ENCODE measurements at places on chromosomes 13 and 19.

DNA sequence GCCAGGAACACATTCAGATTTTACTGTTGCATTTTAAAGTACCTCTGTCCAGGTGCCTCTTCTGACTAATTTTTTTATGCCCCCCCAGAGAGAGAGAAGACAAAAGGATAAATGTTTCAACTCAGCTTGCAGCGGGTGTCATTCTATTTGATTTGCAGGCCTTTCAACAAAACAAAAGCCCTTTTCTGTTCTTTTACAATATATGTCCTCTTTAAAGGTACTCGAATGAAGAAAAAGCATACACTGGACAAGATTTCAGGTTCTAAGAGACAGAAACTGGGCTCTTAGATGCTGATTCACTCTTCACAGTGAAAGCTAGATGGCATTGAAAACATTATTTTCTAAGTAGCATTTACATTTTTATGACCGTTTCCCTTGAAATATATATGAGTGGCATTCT is 2.9 kb upstream of the FRY start:
- DNase-seq = no peak

DNA sequence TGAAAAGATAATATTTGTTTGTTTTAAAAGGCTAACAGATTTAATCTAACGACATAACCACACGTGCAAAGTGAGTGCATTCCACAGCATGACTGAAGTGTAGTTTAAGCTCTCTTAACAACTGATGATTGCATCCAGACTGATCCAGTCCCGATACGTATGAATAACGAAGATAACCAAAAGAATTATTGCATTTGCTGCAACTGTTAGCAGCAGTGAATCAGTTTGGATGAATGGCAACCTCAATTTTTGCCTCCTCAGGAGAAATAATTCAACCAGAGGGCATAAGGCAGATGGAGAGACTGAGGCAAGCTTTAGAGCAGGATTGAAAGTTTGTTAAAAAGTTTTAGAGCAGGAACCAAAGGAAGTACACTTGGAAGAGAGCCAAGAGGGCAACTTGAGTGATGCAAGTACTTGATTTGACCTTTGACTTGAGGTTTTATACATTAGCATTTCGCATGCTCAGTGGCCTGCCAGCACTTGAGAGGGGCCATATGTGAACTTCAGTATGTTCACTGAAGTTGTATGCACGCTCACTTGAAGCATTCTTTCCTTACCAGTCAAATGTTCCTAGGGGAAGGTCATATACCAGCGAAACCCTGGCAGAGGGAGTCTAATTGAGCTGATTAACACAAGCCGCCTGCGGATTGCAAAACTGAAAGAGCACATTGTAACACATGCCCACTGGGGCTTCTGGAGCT is 835.0 kb upstream of the PCDH20 start:
- no peak for DNase-seq

GRCh38 chr13:102584434-102584833 is 12.4 kb upstream of the TPP2 start:
- no peak for DNase-seq

DNA sequence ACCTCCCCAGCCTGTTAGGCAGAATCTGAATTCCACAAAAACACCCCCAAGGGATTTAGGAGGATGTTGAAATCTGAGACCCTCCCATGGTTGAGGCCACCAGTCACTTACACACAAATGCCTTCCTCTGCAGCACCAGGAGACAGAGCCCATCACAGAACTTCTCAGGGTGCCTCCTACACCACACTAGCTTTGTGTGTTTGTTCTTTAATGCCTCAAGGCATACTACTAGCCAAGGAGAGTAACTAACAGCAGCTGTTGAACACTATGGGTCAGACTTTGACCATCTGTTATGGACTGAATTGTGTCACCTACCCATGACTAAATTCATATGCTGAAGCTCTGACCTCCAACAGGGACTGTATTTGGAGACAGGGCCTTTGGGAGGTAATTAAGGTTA is 9.5 kb upstream of the MED26 start:
- no peak for DNase-seq

GRCh38 chr13:95505986-95506385 is 46.5 kb upstream of the CLDN10 start:
- DNase-seq = no peak

GRCh38 chr19:34181111-34181864 is 9.0 kb downstream of the LSM14A start:
- no peak for DNase-seq

DNA sequence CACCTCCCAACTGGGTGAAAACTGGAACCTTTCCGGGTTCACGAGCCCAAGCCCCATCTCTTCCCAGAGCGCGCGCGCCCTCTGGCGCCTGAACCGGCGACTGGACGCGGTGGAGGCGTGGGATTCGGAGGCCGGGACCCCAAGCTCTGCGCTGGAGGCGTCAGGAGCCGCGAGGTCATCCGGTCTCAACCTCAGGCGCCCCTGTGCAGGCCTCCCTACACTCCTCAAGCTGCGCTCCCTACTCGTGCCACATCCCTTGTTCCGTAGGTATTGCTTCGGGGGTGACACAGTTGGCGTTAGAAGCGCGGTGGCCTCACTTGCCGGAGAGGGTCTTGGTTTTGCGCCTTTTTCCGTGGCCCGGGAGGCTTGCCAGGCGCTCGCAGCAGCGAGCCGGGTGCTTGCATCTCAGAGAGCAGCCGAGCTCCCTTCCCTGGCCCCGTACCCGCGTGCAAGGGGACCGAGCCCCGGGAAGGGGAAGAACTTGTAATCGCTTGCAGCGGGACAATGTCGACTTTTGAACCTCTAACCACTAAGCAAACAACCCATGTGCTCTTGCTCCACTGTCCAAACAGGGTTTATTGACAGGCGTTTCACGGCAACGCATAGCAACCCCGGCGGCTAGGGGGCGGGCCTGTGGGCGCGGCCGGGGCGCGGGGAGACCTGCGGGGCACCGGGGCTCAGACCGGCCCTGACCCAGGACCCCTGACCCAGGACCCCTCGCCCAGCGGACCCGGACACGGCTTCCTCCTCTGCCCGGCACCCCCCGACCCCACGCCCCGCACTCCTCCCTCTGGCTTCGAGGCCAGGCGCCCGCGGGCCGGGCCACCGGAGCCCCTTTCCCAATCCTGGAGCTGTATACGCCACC is 8.5 kb downstream of the CDX2 start:
- no peak for DNase-seq

DNA sequence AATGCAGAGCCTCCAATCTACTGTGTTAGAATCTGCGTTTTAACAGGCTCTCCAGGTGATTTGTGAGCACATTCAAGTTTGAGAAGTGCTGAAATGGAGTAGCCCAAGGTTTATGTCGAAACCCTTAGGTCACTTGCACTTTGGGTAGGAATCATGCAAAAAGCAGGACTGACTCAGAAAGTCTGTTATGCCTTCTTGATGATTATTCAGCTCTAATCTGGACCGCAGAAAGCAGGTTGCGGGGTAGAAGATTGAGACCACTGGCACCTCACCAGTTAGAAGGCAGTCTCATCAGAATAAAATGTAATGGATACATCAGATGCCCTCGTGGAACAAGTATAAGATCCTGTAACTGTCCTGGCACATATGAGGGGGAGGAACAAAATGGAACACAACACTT is 326.3 kb downstream of the DCLK1 start:
- no peak for DNase-seq

GRCh38 chr19:11234486-11235075 is 4.8 kb upstream of the ANGPTL8 start:
- DNase-seq = no peak

DNA sequence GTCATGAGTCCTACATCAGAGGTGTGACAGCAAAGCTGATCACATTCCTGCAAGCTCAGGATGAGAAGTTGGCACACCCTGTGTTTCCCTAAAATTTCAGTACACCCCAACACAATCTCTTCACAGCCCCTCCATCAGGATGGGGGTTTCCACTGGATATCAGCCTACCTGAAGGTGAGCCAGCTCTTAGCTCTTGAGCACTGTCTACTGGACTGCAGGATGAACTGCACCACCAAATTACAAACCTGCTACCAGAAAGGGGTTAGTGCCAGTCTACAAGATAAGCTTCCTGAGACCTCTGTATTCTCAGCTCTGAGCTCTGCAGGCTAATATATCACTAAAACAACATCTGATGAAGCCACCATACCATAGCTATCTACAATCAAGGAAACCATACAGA is 1616.2 kb upstream of the SPRY2 start:
- DNase-seq = no peak

DNA sequence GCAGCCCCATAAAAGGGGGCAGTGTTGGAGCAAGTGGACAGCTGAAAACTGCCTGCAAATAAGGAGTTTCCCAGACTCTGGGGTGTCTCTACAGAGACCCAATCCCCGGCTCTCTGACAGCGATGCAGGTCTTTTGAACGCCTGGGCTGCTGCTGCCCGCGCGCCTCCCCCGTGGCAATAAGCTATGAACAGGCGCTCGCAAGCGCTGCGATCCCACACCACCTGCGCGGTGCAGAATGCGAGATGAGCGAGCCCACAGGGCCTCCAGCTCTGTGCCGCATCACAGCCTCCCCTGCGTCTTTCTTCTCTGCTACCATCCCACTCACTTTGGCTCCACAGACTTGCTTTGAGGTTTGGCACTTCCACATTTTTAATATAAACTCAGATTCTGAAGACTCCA is 62.3 kb downstream of the KCTD15 start:
- no peak for DNase-seq

DNA sequence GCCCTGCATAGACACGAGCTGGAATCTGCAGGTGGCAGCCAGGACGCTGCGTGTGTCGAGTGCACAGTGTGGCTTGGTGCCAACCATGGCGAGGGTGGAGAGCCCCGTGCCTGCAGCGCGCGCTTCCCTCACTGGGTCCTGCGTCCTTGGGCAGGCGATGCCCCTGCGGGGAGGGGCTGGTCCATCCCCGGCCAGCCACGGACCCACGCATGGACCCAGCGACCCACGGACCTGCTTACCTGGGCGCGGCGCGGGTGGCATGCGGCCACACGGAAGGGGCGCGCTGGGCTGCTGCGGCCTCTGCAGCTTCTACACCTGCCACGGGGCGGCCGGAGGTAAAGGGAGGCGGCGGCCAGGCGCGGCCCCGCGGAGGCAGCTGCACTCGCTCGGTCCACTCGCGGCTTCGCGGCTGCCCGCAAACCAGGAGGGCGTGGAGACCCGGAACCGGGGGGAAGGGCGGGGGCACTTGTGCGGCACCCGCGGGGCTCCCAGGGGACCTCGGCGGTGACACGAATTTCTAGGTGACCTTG is 569 bp upstream of the MCF2L start:
- no peak for DNase-seq

DNA sequence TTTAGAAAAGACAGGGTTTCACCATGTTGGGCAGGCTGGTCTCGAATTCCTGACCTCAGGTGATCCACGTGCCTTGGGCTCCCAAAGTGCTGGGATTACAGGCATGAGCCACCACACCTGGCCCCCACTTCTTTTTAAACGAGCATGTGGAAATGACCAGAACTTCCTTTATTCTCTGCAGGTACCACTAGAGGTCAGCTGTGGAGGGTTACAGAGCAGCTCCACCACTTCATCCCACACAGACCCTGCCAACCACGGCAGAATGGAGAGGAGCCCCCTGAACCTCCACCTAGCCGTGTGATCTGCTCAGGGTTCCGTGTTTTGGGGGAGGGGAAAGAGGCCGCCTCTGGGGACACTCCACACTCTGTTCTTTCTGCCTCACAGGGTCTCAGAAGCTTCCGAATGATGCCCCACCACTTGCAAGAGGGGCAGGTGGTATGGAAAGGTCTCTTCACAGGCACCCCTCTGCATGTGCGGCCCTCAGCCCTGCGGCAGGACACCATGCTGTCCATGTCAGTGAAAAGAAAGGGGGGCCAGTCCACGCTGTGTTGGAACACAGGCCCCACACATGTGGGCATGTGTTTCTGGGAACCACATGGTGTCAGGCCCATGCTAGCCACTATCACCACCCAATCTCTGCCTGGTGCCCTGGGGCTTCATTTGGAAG is 465.0 kb downstream of the TSHZ3 start:
- DNase-seq = no peak

DNA sequence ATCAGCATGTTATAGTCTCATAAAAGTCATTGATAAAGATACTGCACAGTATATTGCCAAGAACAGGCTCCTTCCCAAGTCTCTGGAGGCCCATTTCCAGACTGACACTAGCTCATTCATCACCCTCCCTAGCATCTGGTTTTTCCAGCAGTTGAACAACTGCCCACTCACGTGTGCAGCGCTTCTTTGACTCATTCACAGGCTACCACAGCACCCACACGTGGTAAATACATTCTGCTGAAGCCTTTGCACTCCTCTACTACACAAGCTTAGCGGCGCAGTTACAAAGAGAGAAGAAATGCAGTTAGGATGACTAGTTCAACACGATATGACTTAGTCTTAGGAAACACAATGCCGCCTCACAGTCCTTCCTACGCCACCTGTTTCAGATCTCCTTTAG is 87.7 kb downstream of the DOCK9 start:
- DNase-seq = peak; percentile 30

DNA sequence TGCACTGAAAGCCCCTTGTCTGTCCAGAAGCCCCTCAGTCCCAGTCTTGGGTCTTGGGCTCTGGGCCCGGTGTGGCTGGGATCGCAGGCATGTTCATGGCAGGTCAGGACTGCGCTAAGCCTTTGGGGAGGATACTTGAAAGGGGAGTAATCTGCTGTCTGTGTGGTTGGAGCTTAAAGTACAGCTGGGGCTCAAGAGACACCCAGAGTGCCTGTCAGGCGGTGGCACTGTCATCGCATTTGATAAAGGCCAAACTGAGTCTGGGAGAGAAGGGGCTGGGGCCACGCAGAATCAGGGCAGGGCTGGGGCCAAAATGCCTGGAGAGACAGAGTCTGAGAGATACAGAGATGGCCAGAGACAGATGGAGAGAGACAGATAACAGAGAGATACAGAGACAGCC is 4.2 kb upstream of the CILP2 start:
- no peak for DNase-seq

- DNase-seq = no peak
Observed at GRCh38 chr19:51386882-51387520, 773 bp downstream of the LIM2 start.

DNA sequence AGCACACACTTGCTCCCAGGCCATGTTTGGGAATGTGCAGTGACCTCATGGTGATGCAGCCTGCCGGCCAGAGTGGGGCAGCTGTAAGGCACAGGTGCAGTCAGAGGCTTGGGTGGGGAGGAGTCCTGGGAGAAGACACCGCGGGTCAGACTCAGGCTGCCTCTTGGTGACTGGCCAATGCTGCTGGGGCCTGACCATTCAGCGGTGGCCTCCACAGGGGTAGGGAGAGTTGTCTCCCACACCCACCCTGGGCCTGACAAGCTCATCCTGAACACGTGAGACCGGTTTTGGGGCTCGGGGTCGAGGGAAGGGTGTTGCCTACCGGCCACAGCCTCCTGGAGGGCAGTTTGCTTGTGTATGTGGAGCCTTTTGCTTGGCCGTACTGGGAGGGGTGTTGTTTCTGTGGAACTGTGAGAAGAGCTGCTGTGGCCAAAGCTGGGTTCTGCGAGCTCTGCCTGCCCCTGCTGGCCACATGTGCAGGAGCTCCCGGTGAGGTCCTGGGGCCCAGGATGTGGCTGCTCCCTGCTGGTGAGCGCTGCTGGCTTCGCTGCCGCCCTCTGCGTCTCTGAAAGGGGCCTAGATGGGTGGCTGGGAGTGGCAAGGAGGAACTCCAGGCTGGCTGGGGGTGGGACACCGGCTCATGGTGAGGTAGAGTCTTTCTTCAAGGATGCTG is 22.1 kb downstream of the UPF1 start:
- no peak for DNase-seq

GRCh38 chr19:46181388-46181779 is 33.3 kb downstream of the IGFL2 start:
- DNase-seq = no peak
